ENCODE measurements at places on chromosomes 4 and X.

- DNase-seq: no peak
These were observed 624.0 kb upstream of the IGFBP7 start for GRCh38 chr4:57734104-57734670.

GRCh38 chr4:182969651-182970279, 52.6 kb upstream of the DCTD start:
- DNase-seq: no peak

DNA sequence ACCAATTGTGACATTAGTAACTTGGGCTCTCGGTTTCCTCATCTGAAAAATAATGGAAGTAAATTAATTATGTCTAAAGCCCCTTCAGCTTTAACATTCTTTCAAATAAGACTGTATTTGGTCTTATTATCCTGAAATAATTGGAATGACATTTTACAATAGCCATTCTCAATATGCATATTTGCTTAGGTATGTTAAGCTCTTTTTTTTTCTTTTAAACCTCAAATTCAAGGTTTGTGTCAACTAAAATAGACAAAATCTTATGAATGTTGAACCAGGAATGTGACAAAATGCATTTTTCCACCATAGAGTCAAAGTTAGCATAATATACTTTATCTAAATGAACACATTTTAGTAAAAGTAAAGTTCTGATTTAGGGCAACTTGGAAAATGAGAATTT, 34.4 kb upstream of the TET2 start:
- no peak for DNase-seq

DNA sequence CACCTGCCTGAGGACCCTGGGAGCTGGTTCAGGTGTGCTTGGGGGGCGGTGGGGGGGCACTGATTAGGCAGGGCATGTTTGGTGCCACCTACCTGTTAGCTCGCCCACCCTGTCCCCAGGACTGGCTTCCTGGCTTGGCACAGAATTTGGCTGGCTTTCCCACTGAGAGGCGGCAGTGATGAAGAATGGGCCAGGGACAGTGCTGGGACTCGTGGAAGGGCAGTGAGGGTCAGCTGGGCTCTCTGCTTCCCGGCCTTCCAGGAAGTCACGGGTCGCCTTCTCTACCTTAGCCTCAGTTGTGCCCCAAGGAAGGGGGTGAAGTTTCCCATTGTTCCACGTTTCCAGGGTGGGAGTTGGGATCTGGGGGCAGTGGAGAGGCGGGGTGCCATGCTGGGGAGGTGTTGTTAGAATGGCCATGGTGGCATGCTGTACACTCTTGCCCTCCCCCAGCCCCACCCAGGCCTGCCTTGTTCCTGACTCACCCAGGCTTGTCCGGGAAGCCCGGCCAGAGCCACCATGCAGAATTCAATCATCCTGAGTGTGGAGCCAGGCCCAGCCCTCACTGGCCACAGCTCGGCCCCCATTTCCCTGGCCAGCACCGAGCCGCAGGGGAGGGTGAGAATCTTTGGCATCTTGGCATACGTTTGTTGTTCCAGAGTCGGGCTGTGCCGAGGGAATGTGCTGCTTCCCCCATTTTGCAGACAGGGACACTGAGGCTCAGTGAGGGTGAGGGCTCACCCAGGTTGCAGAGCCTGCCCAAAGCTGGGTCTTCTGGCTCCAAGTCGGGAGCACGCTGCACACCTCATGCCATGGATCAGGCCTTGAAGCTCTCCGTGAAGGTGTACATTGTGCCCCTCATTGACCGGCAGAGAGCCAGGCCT, 21.9 kb upstream of the GPR78 start:
- no peak for DNase-seq

DNA sequence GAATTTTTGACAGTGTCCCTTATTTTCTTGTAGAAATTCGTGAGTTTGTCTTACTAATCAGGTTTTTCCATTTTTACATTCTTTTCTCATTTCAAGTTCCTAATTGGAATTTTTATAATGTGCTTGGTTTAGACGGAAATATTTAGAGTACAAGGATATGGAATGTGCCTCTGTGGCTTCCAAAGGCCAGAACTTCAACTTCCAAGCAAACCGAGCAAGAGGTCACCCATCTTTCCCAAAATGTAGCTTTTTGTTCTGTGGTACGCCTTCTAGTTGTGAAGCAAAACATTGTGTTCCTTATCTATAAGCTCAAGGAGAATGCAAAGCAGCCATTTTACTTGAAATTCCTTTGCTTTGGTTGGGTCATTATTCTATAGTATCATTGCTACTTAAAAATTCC, 212.8 kb upstream of the PACRGL start:
- no peak for DNase-seq

DNA sequence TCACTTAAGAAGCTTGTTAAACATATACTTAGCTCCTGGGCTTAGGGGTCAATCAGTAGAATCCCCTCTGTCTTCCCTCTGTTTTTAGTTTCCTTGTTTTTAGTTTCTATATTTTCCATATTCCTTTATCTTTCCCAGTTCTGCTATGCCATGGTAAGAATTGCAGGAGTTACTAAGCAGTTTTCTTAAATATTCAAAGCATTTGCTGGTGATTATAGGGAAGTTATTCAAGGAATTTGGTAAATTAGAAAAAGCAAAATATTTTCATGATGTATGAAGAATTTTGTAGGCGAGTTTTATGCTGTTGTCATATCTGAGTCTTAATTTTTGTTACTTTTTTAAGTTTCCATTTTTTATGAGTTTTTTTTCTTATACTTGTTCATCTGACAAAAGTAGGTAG, 91.6 kb upstream of the NUDT6 start:
- no peak for DNase-seq

GRCh38 chr4:132540268-132540667, 608.8 kb upstream of the PCDH10 start:
- no peak for DNase-seq

- DNase-seq: no peak
These were observed 432.9 kb downstream of the GRXCR1 start for GRCh38 chr4:43325220-43325967.

DNA sequence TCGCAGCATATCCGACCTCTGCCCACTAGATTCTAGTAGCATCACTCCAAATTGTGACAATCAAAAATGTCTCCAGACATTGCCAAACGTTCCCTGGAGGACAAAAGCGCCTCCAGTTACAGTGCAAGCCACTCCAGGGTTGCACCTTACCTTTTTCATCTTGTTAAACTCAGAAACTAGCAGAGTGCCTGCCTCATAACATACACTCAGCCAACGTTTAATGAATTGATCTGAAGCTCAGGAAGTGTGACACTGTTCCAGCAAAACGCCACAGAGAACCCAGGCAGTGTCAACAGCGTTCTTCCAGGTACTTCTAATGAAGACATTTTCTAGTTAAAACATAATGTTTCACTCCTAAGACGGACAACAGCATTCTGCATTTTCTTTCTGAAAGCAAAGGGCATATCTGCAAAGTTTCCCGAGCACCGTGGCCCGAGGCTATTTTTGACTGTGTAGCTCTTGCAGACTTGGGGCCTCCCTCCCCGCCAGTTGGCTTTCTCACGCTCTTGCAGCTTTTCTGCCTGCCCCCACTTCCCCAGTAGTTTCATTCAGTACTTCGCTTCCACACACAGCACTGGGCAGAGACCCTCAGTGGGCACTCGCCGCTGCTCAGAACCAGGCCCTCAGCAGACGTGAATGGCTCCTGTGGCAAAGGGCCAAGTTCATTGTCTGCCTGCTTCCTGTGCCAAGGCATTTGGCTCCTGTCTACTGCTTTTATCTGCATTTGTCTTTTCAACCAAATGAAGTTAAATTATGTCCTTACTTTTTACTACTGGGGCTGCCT, 133.4 kb upstream of the TTC29 start:
- DNase-seq: peak; percentile 27

GRCh38 chr4:47852136-47852535, 14.3 kb upstream of the CORIN start:
- no peak for DNase-seq

DNA sequence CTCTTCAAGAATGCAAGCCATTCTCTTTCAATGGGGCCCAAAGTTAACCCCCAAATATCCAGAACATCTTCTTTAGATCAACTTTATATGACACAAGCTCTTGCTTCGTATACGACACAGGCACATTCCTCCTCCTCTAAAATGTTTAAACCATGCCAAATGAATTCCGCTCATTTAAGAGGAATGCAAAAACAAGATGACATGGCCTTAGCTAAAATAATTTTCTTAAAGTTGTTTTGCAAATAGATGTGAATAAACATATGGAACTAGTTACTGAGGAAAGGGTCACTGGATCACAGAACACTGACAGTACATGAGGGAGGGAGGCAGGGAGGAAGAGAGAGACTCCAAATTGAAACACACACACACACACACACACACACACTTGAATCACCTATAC, 97.4 kb downstream of the RASL11B start:
- DNase-seq: no peak

- no peak for DNase-seq
These were observed 65.0 kb downstream of the PHEX start for GRCh38 chrX:22097012-22097694.

DNA sequence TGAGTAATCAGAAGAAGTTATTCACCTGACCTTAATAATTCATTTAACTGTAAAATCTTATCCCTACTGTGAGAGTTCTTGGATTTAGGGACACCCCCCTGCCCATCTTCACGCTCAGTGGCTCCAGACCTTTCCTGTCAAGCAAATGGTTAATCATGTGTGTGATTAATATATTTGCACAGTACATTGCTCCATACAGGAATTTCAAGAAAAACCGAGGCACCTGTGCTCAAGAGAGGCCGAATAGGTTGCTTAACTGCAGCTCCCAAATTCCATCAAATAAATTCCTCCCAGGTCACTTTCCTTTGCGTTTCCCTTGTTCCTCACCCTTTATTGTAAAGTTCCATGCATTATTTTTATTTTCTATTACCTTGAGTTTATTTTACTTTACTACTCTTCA, 119.5 kb downstream of the STOX2 start:
- DNase-seq: no peak
